AG08395 (cell line): ENCODE measurements at places on chromosomes 7 and 10.
A peak's percentile ranks its signal among the peaks of the same experiment; 100 is the strongest.

GRCh38 chr10:118754556-118755423 lies at the start of gene CACUL1:
TSS of gene CACUL1 (minus strand) at chr10:118754970. CDS start at chr10:118754762, 208 bp downstream.
- peak; percentile 100 for DNase-seq

DNA sequence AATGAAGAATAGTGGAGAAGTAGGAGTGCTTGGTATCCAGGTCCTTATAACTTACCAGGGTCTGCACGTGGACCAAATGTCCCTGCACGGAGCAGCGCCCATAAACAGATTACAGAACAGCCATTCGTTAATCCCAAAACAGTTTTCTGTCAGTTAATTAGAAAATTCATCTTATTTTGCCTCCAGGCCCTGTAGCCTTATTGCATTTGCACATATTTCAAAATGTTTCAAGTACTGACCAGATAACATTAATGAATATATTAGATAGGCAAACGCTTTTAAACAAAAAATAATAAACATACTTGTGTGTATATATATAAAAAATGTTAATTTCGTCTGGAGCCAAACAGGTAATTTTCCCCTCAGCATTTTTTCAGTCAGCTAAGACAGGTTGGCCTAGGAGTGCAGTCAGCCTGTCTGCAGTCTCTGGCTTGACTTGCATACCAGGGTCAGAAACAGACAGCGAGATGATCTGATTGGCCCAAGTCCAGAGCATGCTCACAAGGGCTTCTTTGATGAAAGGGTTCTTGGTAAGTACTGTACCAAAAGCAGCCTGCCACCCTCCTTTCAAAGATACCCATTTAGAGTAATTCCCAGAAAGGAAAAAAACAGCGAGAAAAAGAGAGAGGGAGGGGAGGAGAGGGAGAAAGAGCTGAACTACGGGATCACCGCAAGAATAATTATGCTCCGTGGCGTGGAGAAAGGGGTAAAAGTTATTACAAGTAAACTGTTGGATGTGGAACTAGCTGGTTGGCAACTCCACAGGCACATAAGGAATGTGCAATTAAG lies 194.4 kb upstream of the TCF7L2 start:
- DNase-seq = no peak

DNA sequence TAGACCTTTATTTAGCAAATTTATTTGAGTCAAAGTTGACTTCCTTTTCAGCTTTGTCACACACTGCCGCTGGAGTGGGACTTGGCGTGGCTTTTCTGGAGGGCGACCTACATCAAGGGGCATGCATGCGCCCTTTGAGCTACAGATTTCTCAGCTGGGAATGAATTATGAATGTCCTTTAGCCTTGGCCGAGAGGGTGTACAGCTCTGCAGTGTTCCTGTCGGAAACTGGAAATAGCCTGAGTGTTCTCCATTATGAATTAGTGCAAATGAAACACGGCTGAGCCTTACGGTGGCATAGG lies 79.7 kb downstream of the GLRX3 start:
- no peak for DNase-seq

DNA sequence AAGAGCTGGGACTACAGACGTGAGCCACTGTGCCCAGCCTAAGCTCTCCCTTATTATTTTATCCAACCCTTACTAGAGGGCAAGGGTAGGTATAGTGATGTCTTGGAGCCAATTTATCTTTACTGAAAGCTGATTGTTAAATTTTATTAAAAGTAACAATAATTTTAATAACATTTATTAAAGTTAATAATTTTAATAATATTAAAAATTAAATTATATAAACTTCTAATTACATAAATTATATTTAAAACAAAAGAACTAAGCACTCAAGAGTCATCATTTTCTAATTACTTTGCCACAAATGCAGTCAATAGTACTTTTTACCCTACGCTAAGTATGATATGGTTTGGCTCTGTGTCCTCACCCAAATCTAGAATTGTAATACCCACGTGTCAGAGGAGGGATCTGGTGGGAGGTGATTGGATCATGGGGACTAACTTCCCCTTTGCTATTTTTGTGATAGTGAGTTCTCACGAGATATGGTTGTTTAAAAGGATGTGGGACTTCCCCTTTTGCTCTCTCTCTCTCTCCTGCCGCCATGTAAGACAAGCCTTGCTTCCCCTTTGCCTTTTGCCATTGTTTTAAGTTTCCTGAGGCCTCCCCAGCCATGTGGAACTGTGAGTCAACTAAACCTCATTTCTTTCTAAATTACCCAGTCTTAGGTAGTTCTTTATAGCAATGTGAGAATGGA lies 58.4 kb upstream of the ETV1 start:
- no peak for DNase-seq

GRCh38 chr7:92614660-92615174 lies 24.5 kb upstream of the FAM133B start:
- no peak for DNase-seq

- DNase-seq = peak; percentile 63
Measured at GRCh38 chr7:35605760-35606159, 89.2 kb downstream of the HERPUD2 start.

- DNase-seq = peak; percentile 35
Measured at GRCh38 chr7:48074204-48074654, 14.8 kb upstream of the UPP1 start.

DNA sequence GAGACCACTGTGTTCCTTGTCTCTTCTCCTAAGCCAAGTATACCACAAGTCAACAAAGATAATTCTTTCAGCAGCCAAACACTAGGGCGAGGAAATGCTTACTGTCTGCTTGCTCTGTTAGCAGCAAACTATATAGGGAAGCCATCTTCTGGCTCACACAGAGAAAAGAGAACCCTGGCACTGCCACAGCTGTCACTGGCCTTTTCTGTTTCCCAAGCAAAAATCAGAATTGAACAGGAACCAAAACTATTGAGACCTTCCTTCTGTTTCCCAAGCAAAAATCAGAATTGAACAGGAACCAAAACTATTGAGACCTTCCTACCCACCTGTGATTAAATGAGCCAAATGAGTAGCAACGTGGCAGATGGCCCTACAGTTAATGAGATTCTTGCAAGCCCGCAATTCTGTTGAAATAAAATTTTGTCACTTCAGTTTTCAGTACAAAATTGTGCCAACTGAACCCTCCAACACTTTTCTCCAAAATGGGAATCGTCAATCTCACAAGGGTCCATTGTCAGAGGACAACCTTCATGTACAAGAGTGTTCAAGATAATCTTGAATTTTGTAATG lies 54.5 kb downstream of the LRRTM3 start:
- DNase-seq = no peak

- DNase-seq = peak; percentile 35
Measured at GRCh38 chr7:152462995-152463708, 27.3 kb upstream of the KMT2C start.

GRCh38 chr7:98763441-98763840 lies 106.4 kb downstream of the TMEM130 start:
- DNase-seq = no peak

DNA sequence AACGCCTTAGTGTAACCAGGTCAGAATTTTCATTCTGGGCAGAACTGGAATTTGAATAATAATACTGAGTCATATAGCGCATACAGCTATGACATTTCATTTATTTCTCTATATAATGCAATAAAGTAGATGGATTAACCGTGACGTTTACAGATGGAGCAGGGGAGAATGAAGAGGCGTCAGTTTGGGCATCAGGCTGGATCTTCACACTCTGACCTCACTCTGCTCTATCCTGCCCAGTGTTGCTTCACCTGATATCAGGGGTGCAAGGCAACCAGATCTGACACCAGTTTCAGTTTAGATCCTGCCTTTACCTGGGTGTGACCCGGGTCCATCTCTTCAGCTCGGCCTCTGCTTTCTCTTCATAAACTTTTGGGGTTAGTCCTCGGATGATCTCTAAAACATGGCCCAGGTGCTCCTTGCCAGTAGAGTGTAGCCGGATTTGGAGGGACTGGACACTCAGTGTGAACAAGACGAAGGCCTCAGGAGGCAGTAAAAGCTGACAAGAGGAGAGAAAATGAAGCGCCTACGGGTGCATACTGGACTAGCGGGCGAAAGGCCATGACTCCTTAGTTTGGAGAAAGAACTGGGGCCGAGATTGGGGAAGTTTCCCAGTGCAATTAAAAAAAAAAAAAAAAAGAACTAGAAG lies 1.4 kb upstream of the ZYX start:
- no peak for DNase-seq

DNA sequence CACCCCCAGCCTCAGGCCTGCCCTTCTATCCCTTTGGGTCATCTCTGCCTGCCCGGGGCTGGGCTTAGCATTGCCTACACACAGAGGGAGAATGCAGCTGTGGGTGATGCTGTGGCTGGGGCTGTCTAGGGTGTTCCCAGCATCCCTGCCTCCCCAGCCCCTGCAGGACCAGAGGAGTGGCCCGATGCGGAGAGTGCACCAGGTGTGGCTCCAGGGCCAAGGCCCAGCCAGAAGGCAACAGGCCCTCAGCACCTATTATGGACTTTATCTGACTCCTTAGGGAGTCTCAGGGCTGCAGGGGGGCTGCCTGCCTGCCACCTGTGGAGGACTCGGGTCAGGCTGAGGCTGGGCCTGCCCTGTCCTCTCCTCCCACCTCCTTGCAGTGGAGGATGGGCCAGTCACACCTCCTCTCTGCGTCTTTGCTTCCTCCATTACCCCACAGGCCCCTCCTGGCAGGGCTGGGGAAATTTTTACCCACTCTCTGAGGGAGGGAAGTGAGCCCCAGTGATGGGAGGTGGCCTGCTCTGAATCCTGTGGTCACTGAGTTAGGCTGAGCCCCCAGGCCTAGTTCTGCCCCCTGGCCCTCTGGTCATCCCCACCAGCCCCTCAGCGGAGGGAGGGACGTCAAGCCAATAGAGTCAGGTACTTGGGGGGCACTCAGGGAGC lies 92.9 kb upstream of the PCBD1 start:
- DNase-seq = no peak

DNA sequence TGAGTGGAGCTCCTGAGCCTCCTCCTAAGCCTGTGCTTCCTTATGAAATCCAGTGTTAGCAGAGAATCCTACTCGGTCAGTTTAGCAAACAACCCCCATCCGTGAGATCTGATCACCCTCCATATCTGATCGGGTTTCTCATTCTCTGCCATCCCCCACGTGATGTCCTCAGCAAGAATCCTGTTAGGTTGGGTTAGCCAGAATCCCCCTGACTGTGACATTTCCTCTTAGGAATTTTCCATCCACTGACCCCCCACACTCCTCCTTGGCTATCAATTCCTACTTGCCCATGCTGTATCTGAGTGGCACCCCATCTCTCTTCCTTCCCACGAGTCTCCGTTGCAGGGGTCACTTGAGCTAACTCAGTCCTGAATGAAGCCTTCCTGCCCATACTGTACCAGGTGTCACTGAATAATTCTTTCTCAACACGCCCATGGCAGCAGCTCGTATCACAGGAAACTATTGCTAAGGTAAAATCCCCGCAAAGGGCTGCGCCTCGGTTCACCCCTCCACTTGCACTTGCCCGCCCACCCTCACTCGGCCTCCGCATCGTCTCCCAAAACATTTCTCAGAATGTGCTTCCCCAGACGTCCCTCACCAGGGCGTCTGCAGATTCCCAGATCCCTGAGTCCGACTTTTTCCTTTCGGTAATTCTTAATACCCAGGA lies 44.1 kb downstream of the MYOF start:
- DNase-seq = peak; percentile 18

DNA sequence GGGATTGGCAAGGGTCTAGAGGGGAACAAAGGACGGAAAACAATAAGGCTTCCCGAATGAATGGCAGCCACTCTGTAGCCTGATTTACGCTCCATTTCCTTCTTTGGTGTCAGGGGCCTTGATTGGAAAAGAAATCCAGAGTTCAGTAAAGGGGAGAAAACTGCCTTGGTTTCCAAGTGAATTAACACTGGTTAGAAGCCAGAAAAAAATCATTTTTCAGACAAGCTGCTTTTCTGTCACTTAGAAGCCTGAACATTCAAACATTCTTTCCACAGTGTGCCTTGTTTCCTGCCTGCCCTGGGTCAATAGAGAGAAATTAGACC lies 283 bp upstream of the TRDMT1 start:
- DNase-seq = no peak

- no peak for DNase-seq
Measured at GRCh38 chr7:102292813-102293798, 6.4 kb downstream of the SH2B2 start.

DNA sequence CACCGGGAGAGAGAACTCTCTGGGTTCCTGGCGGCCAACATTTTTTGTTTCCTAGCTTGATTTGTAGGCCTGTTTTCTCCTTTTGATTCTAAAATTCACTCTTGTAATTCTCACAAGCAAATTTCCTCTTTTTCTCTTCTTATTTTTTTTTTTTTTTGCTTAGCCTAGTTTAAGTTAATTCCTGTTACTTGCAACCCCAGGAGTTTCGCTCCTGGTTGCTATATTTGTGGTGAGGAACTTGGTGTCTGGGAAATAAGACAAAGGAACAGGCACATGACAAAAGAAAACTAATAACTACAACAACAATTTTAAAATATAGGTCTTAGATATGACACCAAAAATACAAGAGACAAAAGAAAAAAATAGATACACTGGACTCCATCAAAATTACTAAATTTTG lies 6.7 kb downstream of the AOAH start:
- no peak for DNase-seq

DNA sequence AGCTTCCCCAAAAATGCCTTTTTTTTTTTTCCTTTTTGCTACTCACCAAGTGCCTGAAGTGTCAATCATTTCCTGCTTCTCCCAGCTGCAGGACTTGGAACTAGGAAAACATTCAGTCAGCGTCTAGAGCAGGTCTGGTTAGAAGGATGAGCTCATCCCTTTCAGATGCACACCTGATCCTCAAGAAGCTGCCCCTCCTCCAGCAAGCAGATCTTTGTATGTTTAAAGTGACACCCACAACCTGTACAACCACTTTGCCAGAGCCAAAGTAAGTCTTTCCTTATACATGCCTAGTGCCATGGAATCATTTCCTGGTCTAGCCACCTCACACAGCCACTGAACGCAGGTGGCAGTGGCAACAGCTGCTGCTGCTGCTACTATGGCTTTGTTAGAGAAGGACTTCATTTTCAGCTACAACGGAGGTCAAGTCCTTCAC lies 10.4 kb upstream of the USP54 start:
- DNase-seq = no peak

- DNase-seq = no peak
Measured at GRCh38 chr7:977326-978048, 2.1 kb upstream of the COX19 start.

- peak; percentile 15 for DNase-seq
Measured at GRCh38 chr7:97971120-97971989, 18.6 kb downstream of the OCM2 start.

GRCh38 chr10:83108565-83109333 lies 1030.6 kb upstream of the GHITM start:
- no peak for DNase-seq

DNA sequence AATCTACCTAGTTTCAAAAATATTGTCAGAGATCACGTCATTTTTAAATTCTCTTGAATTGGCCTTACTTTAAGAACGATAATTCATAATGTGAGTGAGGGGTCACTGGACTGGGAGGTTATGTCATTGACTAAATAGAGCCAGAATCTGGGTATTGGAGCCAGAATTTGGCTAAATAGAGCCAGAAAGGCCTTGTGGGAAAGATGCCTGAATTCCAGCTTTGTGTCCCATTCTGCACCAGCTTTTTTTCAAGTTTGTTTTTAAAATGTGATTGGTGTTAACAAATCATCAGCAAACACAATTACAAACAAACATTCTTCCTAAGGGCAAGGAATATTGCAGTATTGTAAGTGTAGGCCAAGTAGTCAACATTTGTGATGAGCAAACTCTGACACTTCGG lies 233.2 kb upstream of the PRKCQ start:
- DNase-seq = no peak
